ENCODE measurements at places on chromosomes 1 and 21. TPM values are rescaled to one million over a fixed set of nuclear protein-coding genes. Genes with fewer than 3 reads are reported as not detected.

SPATA17 gene
- 0.12 TPM for total RNA-seq

IRF6 gene
- 0.02 TPM for total RNA-seq

DNA sequence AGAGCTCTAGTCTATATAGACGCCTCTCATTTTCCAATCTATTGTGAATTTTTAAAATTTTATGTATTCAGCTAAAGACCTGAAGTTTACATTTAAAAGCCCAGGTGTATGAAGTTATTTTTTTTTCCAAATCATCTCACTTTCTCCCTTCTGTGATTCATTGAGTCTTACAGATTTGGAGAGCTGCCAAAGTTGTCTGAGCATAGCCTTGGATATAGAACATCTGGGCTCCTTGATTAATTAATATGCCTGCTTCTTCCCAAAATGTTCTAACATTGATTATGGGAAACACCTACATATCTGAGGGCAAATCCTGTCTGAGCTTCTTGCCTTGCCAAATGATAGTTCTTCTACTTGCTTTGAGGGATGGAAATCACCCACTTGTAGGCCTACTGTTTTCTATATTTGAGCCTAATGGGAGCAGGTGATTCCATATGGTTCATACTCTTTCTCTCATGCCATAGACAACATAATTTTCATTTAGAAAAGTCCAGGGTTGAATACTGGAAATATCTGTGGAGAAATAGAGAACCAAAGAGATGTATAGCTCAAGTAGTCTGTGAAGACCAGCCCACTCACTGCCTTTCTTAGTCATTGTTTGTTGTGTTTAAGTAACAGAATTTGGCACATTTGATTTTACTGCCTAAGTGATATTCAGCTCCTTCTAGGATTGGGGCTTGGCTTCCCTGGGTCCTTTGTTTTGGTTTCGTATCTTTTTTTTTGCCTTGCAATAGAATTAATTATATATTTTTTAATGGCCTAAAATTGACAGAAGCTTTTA is 46.2 kb downstream of the MACF1 start:
- no peak for DNase-seq

S1PR1 gene
- 0.91 TPM for total RNA-seq

TMEM240 gene
- not detected for total RNA-seq

CCDC30 gene
- total RNA-seq, result 1.8 TPM

PROX1 gene
- total RNA-seq, result 0.22 TPM

FCRL6 gene
- total RNA-seq, result not detected

WNT4 gene
- 0.03 TPM for total RNA-seq

Data from A172 (cell line).